ENCODE measurements at places on chromosomes 16 and 17.

- no peak for DNase-seq
These were observed 22.3 kb downstream of the GJC1 start for GRCh38 chr17:44807817-44808155.

DNA sequence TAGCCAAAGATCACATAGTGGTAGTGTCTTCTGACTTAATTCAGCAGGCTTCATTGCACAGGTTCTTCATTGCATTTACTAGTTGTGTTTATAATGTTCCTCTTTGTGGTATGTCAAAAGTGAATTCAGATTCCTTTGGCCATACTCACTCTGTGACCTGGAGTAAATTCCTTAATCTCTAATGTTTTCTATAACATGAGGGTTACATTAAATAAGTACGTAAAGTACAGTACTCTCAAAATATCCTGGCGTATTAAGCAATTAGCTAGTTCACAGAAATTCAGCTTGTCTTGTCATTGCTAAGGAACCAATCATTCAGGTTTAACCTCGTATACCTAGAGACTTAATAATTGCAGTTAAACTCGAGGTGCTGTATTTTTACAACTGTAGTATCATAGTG, 4.2 kb downstream of the RPS6KB1 start:
- DNase-seq = peak; percentile 11

DNA sequence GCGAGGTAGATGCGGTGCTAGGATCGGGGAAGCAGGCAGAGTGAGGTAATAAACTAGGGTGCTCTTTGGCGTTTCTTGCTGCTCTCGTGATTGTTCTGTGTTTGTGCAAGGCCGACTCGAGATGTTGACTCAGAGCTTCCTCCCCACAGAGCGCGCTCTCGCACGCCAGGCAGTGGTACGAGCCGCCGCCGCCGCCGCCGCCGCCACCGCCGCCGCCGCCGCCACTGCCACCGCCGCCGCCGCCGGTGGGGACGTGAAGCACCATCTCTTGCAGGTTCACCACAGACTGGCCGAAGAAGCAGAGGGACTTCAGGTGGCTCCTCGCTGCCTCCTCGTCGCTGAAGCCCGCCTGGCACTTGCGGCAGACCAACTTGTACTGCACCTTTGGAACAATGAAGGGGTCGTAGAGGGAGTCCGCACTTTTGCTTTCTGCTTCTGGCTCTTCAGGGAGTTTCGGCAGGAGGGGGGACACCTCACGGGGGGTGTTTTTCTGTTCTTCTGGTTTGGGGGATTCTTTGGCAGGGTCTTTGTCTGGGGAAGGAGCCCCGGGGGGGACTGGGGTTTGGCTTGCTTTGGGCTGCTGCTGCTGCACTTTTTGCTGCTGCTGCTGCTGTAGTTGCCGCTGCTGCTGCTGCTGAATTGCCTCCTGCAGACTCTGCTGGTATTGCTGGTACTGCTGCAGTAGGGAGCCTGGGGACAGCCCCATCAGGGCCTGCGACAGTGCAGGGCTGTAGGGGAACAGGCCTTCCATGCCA, 260.2 kb downstream of the ZFHX3 start:
- peak; percentile 84 for DNase-seq

GRCh38 chr16:53123747-53124146, 69.0 kb downstream of the CHD9 start:
- DNase-seq = no peak

DNA sequence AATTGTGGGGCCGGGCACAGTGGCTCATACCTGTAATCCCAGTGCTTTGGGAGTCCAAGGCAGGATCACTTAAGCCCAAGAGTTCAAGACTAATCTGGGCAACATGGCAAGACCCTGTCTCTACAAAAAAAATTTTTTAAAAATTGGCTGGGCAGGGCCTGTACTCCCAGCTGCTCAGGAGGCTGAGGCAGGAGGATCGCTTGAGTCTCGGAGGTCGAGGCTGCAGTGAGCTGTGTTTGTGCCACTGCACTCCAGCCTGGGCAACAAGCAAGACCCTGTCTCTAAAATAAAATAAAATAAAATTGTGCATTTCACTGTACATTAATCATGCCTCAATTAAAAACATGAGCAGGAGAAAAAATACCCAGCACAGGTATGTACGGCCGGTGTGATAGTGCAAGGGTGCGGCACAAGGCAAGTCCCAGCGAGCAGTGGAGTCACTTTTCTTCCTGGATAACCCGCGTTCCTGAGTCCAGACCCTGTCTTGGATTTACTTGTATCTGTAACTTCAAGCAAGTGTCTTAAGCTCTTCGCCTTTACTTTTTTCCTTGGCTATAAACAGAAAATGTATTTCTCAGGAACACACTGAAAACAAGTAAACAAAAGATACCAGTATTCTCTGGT, 11.4 kb downstream of the ZDHHC7 start:
- DNase-seq = no peak

DNA sequence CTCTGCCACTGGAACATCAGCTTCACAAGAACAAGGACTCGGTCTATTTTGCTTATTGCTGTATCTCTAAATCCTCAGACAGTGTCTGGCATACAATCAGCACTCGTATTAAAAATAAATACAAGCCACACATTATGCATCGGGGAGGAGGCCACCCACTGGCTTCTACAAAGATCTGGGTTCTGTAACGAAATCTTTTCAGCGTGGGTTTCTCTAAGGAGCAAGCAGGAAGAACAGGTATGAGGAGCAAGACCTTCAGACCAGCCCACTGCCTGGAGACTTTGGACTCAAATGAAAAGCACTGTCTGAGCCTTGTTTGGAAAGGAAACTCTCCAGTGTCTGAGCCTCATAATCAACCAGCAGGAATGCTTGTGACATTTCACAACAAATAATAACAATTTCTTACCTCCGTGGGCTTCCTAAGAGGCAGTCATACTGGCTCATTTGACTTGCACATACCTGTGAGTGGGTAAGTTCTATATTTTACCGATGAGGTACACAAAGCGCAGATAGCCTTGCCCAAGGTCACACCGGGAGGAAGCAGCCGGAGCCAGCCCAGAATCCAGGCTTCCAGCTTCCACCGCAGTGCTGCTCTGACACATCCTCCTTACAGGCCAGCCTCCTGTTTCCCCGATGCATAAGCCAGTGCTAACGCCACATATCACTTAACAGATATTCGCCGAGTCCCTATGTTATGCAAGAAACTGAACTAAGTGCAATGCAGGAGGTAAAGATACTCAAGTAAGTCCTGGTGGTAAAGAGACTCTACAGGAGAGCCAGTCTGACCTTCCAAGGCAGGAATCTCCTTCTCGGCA, 118.6 kb upstream of the TNRC6C start:
- DNase-seq = peak; percentile 1

- DNase-seq = peak; percentile 30
These were observed 227.6 kb upstream of the ASIC2 start for GRCh38 chr17:33520426-33521330.

DNA sequence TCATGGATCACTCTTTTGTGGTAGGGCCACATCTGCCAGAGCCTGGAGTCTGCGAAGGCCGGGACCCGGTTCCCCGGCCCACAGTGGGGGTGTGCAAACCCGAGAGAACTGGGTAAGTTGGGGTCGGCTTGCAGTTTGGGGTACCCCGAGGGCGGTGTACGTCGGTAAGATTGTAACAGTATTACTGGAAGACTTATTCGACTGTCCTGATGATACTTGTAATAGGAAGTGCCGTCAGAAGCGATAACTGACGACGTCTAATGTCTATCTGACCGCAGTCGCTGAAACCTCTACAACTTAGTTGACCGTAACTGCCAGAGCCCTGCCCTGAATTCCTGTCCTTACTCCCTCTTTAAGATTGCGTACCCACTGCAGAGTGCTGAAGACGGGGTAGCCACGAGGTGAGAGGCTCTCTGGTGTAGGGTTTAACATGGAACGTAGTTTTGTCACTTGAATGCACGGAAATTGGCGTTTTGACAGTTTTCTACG, 24.0 kb downstream of the TRPV2 start:
- DNase-seq = no peak

GRCh38 chr17:77786740-77787505, 171.6 kb upstream of the TNRC6C start:
- no peak for DNase-seq

GRCh38 chr17:57034807-57035754, 50.0 kb upstream of the AKAP1 start:
- no peak for DNase-seq

DNA sequence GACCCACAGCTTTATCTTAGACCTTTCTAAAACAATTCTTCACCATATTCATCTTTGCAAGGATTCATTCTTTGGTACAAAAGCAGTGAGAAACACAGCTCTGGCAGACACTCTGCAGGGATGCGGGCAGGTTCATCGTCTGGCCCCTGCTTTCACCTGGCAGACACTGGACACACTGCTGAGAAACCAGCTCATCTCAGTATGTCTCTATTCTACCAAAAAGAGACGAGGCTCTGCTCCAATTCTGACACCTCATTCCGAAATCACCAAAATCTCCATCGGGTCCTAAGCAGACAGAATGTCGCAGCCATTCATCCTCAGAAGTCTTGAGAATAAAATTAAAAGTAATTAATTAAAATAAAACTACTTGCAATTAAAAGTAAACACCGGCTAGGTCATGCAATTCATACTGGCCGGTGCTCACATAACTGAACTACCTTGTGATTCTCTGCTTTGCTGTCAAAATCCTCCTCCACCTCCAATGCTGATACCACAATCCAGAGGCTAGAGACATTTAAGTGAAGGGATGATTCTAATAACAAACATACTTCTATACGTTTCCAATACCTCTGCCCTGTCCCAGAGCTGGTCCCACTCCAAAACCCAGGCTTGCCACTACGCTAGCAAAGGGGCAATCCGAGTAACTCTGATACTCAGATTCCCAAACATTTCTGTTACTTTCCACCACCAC, 1.3 kb downstream of the RNF157 start:
- DNase-seq = no peak

DNA sequence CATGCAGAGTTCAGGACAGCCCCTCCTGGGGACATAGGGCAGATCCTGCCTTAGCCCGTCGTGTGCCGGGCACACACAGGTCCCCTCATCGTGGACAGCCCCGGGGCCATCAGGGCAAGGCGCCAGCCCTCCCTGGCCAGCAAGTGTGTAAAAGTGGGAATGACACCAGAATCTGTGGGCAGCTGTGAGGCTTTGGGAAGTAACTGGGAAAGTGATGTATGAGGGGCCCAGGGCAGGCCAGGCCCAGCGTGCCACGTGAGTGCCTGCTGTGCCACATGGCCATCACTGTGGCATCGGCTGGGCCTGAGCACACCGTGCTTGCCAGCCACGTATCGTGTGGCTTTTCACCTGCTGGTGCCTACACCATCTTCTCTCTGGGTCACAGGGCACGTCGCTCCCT, 26.6 kb downstream of the ACSF3 start:
- DNase-seq = no peak

DNA sequence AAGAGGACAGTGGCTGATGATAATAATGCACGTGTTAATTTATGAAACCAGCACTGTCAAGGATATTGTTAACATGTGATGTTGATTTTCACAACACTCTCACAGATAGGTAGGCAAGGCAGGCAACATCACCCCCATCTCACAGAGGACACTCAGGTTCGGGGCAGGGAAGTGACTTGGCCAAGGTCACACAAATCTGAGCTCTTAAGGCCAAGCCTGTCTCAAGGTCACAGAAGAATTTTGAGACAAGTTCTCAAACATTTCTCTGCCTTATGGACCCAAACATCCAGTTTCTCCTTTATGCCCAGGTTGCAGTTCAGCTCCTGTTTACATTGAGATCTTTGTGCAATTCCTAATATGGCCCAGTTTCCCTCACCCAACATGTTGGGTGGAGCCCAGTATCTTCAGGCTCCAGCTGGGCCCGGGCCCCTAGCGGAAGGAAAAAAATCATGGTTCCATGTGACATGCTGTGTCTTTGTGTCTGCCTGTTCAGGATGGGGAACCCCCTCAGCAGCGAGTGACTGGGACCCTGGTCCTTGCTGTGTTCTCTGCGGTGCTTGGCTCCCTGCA, 1.3 kb downstream of the SLC2A4 start:
- DNase-seq = no peak

DNA sequence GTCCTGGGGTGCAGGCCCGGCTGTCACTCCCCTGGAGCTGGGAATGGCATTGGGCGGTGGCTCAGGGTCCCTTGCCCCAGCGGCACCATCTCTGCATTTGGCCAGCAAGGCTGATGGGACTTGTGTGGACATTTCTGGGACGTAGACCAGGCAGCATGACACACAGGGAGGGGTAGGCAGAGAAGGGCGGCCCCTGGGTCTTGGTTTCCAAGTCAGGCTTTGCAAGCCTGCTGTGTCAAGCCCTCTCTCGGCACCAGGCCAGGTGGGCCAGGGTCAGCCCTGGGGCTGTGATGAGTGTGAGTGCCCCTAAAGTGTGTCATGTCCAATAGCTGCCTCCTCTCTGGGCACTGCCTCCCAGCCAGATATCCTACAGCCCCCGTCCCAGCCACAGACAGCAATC, 335.2 kb downstream of the SEC14L1 start:
- no peak for DNase-seq

GRCh38 chr17:81018044-81018802, 16.7 kb upstream of the BAIAP2 start:
- peak; percentile 84 for DNase-seq

All from MV-4-11 (cell line).